ENCODE measurements at places on chromosomes 1 and 21. TPM values are rescaled to one million over a fixed set of nuclear protein-coding genes. Genes with fewer than 3 reads are reported as not detected.

DNA sequence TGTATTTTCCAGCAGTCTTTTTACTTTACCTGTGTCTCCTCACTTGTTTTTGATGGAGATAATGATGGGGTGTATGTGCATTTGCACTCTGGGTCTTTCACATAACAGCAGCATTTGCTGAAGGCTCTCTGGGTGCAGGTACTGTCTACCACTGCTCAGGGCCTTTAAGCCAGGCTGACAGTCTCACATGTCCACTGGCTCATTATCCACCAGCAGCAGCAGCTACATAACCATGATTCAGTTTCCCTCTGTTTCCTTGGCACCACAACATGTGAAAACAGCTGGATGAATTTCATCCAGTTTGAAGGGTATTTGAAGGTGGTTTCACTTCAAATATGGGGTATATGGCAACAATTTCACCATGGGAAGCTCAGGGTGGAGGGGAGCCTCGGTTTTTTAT lies 41.2 kb upstream of the ROR1 start:
- H3K36me3 ChIP-seq, result no peaks in the 10 kb centered on the region
- H3K27me3 ChIP-seq, result no peaks in the 10 kb centered on the region
- H3K27ac ChIP-seq, result no peak overlapping the region
- peaks cover 2% of the 10 kb centered on the region for H3K4me1 ChIP-seq
- H3K4me3 ChIP-seq, result no peak overlapping the region

DNA sequence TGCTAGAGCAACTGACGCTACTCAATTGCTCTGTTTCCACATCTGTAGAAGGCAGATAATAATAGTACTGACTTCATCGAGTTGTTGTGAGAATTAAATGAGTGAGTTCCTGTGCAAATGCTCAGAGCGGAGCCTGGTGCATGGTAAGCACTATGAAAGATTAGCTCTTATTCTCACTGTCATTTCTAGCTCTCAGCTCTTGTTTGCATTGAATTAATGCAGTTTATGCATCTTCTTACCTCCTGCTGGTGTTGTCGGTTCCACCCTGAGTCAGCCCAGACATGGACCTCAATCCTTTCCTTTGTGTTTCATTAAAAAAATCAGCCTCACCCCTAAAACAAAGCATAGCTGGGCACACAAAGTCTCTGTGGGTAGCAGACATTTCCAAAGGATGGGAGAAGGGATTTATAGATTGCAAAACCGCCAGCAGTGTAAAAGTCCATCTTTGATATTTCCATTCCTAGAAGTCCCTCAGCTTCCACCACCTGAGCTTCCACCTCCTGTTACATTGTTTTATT lies 254.4 kb upstream of the CSF3R start:
- no peak overlapping the region for H3K27ac ChIP-seq
- no peak overlapping the region for H3K4me3 ChIP-seq
- no peak for DNase-seq
- H3K36me3 ChIP-seq, result no peaks in the 10 kb centered on the region
- H3K4me1 ChIP-seq, result no peaks in the 10 kb centered on the region

DNA sequence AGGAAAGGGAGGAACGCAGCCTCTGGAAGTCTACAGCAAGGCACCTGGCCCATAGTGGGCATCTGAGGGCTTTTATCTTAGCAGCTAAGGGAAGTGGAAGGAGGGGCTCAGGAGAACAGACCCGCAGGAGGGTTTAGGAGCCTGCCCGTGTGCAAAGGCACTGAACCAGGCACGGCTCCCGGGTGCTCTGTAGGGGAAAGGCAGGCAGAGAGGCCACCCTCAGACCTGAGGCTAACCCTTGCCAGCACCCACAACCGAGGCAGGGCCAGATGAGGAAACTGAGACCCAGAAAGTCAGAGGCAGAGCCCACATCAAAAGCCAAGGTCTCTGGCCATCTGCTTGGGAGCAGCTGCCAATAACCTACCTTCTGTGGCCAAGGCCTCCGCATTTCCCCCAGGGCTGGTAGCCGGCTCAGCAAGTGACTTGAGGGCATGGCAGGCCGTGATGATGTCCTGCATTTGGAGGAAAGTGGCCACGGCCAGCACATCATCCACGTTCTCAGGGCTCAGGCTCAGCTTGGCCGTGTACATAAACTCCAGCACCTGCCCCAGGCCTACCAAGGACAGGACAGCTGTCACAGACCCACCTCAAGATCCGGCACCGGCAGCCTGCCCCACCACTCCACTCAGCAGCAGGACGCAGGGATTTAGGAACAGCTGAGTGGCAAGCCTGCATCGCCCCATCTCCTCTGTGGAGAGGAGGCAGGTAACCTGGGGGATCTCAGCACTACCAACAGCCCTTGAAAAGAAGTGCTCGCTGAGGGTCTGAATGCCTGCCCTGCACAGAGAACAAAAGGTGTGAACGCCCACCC lies 29.1 kb downstream of the ZBTB17 start:
- peaks cover 65% of the 10 kb centered on the region for H3K36me3 ChIP-seq
- H3K4me3 ChIP-seq, result no peak overlapping the region

- H3K4me1 ChIP-seq, result no peaks in the 10 kb centered on the region
- no peak for DNase-seq
- H3K4me3 ChIP-seq, result no peak overlapping the region
- no peak overlapping the region for H3K27ac ChIP-seq
Measured at GRCh38 chr1:116826818-116827606, 72.8 kb downstream of the CD2 start.

GRCh38 chr1:236491469-236492136 lies 32.2 kb upstream of the LGALS8 start:
- H3K27ac ChIP-seq, result no peak overlapping the region
- H3K36me3 ChIP-seq, result no peaks in the 10 kb centered on the region
- DNase-seq, result no peak
- peaks cover 5% of the 10 kb centered on the region for H3K4me1 ChIP-seq

DNA sequence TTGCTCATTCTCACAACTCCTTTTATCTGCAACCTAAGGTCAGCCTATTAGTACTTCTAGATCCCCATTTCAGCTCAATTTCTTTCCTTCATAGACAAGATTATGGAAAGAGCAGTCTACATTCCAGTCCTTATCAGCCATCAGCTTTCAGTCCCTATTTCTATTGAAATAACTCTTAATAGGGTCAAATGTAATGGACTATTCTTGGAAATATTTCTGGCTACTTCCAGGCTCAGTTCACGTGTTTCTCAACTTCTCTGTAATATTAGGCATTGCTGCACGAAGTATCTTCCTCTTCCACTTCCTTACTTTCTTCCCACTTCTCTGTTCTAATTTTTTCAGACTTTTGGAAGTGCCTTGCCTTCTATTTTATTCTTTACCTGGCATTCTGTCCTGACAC lies 232.9 kb upstream of the USP25 start:
- no peak overlapping the region for H3K4me3 ChIP-seq
- no peaks in the 10 kb centered on the region for H3K27me3 ChIP-seq
- DNase-seq, result no peak
- no peaks in the 10 kb centered on the region for H3K36me3 ChIP-seq

- H3K4me3 ChIP-seq, result no peak overlapping the region
- H3K4me1 ChIP-seq, result no peaks in the 10 kb centered on the region
- no peaks in the 10 kb centered on the region for H3K27me3 ChIP-seq
- H3K36me3 ChIP-seq, result no peaks in the 10 kb centered on the region
Measured at GRCh38 chr1:227453631-227454355, 109.6 kb upstream of the ZNF678 start.

DNA sequence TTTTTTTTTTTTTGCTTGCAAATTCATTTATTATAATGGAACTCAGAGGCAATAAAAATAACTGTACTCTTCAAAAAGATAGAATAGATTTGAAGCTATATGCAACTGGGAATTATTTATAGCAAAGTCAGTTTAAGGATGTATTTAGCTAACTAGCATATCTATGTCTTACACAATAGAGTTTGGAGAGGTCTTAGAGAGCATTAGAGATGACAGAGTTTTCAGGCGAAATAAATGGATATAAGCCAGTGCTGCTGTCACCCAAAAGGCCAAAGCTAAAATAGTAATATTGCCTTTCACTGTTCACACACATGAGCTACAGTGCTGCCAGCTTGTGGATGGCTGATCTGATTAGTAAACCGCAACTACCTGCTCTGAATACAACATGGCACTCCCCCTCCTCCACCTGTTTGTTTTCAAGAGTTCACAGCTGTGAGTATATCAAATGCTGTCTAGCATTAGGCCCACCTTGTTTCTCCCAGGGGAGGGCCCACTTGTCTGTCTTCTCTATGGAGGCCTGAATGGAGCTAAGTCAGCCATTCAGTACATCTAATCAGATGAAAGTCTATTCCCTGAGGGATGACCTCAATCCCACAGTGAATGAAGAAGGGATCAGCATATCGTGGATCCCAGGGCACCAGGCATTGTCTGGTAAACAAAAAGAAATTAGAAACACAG lies 25.2 kb upstream of the SSX2IP start:
- no peaks in the 10 kb centered on the region for H3K4me1 ChIP-seq
- no peaks in the 10 kb centered on the region for H3K27me3 ChIP-seq
- DNase-seq, result no peak
- no peaks in the 10 kb centered on the region for H3K36me3 ChIP-seq

- H3K36me3 ChIP-seq, result no peaks in the 10 kb centered on the region
- H3K4me1 ChIP-seq, result no peaks in the 10 kb centered on the region
- no peak overlapping the region for H3K27ac ChIP-seq
- no peak for DNase-seq
Measured at GRCh38 chr1:170800265-170800664, 135.1 kb upstream of the MROH9 start.

DNA sequence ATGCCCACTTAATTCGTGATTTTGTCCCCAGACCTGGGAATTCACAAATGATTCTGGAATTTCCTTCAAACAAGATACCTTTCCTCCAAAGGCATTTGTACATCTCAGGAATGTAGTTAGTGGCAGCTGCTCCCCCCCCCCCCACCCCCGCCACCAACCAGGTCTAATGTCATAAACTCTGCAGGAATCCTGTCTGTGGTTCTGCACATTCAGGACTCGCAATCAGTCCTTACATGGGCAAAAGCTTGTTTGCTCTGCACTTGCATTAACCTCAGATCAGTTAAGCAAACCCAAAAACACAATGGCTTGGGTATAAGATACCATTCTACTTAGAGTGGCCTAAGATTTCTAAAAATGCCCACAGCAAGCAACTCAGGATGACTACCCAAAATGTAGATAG lies 143.8 kb downstream of the TGFB2 start:
- H3K4me3 ChIP-seq, result no peak overlapping the region
- DNase-seq, result no peak
- no peaks in the 10 kb centered on the region for H3K36me3 ChIP-seq

- no peak overlapping the region for H3K27ac ChIP-seq
- no peak for DNase-seq
Measured at GRCh38 chr1:157270705-157271274, 132.6 kb upstream of the ETV3 start.

GRCh38 chr1:93961443-93961842 lies 52.2 kb upstream of the GCLM start:
- H3K27me3 ChIP-seq, result no peaks in the 10 kb centered on the region
- no peak overlapping the region for H3K27ac ChIP-seq
- H3K36me3 ChIP-seq, result no peaks in the 10 kb centered on the region
- DNase-seq, result no peak

Gene GJA4
- 19.9 TPM for total RNA-seq

Gene ICOSLG
- 8.7 TPM for total RNA-seq

Gene OR2T33
- not detected for total RNA-seq

Gene MIXL1
- total RNA-seq, result not detected

Gene FAM177B
- total RNA-seq, result not detected

All from upper lobe of left lung (tissue), 6 donors.